ENCODE measurements at places on chromosomes 6 and 20.

- DNase-seq = no peak
Measured at GRCh38 chr20:29300579-29301551, 1956.6 kb upstream of the DEFB115 start.

- no peak for DNase-seq
Measured at GRCh38 chr6:164034602-164035140, 620.2 kb downstream of the QKI start.

GRCh38 chr20:64157878-64158277 is 6.4 kb upstream of the MYT1 start:
- no peak for DNase-seq

GRCh38 chr20:20734475-20734948 is 22.1 kb upstream of the RALGAPA2 start:
- no peak for DNase-seq

DNA sequence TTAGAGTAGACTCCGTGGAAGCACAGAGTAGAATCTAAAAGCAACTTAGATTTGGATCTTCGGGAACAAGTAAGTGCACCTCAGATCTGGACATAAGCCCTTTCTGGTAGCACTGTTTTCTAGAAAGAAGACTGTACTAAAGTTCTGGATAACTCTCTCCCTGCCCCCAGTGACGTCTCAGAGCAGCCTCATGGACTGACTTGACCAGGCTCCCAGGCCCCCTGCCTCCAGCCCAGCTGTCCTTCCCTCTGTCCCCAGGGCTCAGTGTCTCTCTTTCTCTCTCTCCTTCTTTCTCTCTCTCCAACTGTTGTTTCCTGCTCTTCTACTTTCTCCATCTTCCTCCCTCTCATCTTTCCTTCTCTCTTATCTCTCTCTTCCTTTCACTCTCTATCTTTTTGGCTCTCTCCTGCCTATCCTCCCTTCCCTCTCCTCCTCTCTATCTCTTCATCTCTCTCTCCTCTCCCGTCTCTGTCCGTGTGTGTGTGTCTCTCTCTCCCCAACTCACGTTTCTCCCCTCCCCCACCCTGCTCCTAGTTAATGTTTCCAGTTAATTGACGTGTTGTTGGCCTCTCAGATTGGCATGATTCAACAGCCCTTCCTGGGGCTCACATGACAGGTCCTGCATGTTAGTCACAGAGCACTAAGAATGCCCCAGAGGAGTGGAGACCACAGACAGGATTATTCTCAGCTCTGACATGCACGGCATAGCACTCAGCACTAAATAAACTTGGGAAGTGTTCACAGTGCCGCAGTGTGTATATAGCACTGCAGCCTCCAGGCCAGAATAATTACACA is 180.4 kb upstream of the FOXQ1 start:
- no peak for DNase-seq

DNA sequence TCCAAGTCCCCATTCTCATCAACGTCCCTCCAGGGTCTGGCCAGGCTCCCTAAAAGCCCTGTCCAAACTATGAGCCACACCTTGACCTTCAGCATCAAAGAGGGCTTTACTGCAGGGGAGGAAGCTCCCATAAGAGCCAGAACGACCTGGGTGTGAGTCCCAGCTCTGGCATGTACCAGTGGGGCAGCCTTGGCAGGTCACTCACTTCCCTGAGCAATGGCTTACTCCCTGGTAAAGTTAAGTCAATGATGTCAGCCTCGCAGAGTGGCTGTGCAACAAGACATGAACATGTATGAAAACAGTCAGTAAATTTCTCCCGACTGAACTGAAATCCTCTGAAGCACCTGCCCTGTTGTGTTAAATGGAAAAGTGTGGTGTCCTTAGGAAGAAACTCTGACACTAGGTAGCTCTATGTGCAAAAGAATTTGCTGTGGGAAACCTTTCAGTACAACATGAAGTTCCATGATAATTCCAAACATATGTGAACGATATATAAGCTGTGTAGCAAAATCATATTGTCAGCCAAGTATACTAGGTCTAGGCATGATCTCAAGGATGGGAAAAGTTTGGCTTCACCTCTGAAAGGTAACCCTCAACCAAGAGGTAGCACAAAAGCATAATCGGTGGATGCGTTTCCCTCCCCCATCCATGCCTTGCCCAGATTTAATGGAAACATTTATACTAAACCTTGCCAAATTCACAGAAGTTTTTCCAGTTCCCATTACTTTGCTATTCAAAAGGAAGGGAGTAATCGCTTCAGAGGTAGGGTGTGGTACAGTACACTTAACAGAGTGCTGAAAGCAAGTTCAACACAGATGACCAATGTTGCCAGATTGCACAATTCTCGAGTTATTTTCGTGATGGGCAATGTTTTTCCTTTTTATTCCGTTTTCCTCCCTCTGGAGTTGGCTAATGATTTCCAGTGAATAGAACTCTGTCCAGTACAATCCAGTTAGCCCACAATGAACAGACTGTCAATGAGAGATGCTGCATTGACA is 49.0 kb upstream of the RANBP9 start:
- no peak for DNase-seq

- DNase-seq = peak; percentile 17
Measured at GRCh38 chr6:30554962-30555815, 1.1 kb downstream of the GNL1 start.

DNA sequence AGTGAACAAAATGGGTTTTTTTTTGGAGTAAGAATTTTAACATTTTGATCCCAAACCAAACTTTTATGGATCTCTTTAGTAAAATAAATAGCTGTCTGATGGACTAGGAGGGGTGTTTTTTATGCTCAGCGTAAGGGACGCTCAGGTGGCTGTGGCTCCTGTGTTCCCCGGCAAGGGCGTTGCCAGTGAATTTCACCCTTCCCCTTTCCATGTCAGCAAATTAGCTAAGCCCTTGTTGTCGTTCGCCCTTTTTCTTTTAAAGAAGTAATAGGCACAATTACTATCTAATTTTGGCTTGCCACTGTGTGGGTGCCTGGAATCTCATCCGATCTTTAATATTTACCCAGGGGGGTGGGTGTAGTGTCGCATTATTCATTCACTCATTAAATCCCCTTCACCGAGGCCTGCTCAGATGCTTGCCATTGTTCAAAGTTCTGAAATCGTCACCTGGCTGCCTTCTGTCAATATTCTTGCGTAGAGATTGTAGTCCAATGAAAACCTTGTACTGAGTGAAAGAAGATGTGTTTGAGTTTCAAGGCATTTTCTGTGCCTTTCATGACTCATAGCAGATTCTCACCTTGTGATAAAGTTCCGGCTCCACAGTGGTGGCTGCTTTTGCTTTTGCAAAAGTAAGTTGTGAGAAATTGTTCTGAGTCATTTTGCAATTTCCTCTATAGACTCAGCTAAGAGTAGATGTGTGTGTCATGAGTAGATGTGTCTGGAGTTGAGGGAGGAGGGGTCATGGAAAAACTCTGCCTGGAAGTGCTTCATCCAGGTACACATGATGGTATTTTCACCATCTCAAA is 40.0 kb upstream of the CLDN20 start:
- no peak for DNase-seq

DNA sequence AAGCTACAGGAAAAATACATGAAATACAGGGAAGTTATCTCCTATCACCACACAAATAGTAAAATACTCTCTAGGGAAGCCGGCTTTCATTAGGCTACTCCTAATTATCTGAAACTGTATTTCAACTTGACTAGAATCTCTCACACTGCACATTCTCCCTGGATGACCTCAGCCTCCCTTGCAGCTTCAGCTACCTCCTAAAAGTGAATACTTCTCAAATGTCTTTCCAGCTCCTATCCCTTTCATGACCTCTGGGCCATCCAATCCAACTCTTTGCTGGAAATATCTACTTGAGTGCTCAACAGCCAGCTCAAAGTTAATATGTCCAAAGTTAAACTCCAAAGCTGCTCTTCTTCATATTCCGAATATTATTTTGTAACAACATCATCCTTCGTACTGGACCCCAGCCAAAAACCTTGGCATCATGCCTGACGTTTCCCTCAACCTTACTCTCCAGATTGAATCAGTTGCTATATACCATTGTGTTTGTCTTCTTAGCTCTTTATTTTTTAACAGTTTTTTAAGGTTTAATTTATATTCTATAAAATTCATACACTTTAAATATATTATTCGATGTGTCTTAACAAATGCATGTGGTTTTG is 29.4 kb upstream of the KIF6 start:
- no peak for DNase-seq

DNA sequence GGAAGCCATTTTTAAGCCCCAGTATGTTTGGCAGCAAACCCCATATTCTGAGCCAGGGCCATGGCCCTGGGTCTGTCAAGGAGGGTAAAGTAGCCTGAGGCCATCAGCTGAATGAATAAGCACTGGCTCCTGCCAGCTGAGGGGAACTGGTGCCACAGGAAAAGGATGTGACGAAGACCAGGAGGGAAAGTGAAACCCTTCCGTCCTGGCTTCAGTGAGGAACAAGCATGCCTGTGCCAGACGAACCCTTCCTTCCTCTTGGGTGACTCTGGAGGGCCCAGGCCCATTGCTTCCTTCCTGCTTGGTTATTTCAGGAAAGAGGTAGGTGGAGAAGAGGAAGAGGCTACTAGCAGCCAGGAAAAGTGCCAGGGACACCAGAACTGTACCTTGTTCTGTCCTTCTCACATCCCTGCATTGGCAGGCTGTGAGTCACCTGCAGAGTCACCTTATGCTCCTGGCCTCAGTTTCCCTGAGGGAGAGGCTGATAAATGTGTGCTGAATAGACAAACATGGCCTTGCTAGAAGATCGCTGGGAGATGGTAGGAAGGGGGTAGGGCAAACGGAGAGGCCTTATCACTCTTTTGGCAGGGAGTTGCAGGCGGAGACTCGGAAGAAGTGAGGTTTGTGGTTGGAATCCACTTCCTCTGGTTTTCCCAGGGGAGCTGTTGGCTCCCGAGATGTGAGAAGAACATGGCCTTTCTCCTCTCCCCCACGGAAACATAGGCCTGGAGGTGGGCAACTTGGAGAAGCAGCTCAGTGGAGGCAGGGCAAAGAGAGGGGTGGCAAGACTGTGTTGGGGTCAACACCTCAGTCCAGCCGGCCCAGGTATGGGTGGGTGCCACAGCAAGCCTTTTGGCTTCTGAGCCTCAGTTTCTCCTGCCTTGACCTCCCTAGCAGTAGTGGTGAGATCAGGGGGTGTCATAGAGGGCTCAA is 37.4 kb downstream of the COX4I2 start:
- peak; percentile 57 for DNase-seq

DNA sequence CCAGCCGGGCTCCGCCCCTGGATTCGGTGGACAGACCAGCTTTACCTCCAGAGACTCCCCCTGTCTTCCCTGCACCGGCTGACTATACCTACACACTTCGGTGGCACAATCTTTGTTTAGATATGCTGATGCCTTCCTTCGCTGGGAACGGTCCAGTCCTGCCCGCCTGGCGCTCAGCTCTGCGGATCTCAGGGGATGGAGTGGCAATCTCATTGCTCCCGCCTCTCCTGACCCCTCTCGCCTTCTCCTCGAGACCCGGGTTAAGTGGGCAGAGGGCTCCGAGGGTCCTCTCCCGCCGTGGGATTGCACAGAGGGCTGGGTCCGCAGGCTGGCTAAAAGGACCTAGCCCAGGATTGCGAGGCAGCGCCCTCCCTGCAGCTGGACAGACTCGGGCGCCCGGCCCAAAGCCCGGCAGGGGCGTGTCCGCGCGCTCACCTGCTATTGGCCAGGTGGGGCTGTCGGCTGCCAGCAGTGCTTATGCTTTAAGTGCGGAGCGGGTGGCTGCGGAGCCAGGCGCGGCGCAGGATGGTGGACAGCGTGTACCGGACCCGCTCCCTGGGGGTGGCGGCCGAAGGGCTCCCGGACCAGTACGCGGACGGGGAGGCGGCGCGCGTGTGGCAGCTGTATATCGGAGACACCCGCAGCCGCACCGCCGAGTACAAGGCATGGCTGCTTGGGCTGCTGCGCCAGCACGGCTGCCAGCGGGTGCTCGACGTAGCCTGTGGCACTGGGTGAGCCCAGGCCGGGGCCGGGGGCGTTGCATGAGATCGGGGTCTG is at the start of gene GNMT:
TSS of gene GNMT (plus strand) at position 512 of the 777 bp plus-strand sequence. CDS start at position 526, 14 bp downstream.
- peak; percentile 86 for DNase-seq

- DNase-seq = no peak
Measured at GRCh38 chr6:29647927-29648642, 8.8 kb upstream of the MOG start.
